ENCODE measurements at places on chromosomes 11 and 22.
A peak's percentile ranks its signal among the peaks of the same experiment; 100 is the strongest.

- DNase-seq: no peak
These were observed 26.2 kb upstream of the SHISAL1 start for GRCh38 chr22:44338906-44339305.

- no peak for DNase-seq
These were observed 79.3 kb downstream of the CTTN start for GRCh38 chr11:70477609-70478008.

DNA sequence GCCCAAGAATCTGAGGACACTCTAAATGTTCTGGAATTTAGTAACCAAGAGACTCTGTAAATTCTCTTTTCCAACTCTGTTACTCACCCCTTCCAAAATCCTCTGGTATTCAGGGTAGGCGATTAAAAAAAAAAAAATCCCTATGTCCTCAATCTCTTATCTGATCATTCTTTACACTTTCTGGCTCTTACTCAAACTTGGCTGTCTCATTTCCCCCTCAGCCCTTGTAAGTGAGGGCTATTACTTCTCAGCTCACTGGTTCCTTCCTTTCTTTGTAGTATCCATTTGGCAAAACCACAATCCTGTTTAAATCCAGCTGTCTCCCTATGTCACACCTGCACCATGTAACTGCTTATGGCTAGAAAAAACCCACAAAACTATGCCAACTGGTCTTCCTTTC is 12.7 kb upstream of the MSANTD2 start:
- no peak for DNase-seq

GRCh38 chr22:30667107-30667493 is 575 bp downstream of the DUSP18 start:
- DNase-seq: peak; percentile 25

GRCh38 chr11:78223320-78223954 is 34.7 kb downstream of the USP35 start:
- DNase-seq: no peak

DNA sequence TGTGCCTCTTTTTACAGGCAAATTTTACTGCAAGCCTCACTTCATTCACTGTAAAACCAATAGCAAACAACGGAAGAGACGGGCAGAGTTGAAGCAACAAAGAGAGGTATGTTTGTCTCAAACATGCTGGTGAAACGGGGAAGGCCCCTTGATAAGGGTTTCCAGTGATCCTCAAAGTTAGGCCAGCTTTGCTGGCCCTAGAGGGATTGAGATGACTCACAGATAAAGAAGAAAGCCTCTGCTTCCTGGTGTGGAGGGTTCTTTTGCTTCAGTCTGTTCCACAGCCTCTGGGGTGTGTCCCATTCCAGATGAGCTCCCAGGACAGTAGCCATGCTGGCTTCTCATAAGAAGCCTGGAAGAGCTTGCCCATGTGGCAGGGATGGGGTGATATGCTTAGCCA is 118.9 kb upstream of the PARVA start:
- DNase-seq: no peak

GRCh38 chr11:47239852-47240251 is 8.8 kb downstream of the ACP2 start:
- DNase-seq: no peak

GRCh38 chr11:73752216-73752867 is 8.5 kb downstream of the RAB6A start:
- DNase-seq: no peak

GRCh38 chr11:125941619-125942611 is 3.9 kb upstream of the VSIG10L2 start:
- DNase-seq: peak; percentile 19

GRCh38 chr11:15650105-15650938 is 535.6 kb downstream of the INSC start:
- peak; percentile 49 for DNase-seq

GRCh38 chr22:19103880-19104821 is 18.1 kb downstream of the DGCR2 start:
- no peak for DNase-seq

- DNase-seq: no peak
These were observed 15.8 kb downstream of the PHLDB1 start for GRCh38 chr11:118623269-118623655.

DNA sequence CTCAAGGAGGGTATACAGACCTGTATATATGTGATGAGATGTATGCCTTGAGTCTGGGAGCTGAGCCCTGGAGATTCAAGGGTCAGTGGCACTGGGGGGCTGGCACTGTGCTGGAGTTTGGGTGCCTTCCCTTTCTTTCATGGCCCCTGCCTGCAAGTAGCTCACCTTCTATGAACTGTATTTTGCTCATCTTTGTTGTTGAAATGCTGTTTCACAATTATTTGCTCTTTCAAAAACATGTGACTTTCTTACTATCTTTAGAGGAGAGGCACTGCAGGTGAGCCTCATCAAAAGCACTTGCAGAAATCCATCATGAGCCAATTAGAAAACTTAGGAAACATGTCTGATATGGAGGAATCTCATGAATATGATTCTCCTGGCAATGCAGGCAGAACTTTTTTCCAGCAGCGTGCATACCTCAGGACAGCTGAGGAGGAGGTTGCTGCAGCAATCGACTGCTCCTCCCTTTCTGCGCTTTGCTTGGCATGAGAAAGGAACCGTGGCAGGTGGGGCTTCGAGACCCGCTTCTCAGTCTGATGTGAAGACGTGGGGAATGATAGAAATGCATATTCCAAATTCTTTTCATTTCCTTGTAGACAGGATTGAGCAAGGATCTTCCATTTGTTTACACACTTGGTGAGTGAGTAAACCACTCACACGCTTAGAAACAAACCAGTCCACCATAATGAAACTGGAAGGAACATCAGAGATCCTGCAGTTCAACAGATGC is 178.4 kb upstream of the E2F8 start:
- DNase-seq: no peak

- no peak for DNase-seq
These were observed 6.8 kb downstream of the ST14 start for GRCh38 chr11:130166457-130166784.

DNA sequence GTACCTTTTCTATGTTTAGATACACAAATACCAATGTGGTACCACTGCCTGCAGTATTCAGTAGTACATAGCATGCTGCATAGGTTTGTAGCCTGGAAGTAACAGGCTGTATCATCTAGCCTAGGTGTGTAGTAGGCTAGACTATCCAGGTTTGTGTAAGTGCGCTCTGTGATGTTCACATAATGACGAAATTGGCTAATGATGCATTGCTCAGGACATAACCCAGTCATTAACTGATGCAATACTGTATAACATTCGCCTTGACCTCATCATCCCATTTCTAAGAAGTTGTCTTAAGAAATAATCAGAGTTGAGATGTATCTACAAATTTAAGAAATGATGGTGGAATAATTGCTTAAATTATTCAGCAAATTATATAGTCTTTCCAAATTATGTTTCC is 116.0 kb upstream of the TIMP3 start:
- DNase-seq: no peak

DNA sequence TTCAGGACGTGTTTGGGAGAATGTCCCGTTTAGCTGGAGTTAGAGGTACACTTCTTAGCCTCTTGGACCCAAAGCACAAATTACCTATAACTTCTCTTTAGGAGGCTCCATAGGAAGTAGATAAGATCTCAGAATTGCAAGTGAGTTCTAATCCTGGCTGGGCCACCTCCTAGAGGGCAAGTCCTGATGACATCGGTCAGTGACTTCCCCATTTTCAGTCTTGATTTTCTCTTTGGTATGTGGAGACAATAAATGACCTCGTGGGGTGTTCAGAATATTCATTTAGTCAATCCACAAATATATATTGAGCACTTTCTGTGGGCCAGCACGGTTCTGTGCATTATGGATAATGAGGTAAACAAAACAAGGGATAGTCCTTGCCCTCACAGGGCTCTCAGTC is 208.6 kb downstream of the CWF19L2 start:
- no peak for DNase-seq

DNA sequence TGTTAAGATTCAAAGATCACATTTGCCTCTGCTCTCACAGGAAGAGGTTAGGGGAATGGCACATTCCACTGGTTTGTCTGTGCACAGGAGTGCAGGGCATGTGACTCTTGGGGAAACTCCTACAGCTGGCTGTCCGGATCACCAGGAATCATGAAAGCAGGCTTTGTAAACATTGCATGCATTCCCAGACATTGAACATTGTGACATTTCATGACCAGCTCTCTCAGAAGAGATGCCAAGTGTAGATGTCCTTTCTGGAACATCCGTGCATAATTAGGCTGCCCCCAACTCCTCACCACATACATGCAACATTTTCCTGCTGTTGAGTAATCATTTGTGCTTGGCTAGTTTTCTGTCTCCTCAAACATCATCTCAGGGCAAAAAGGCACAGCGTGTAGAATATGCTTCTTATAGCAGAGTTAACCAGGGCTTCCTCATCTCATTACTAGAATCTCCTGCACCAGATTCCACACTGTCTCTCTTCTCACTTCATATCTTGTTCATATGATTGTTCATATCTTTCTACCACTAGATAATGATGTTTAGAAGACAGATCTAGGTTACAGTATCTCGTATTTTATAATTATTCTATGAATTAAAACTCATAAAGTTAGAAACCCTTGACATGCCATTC is 694.7 kb downstream of the NTM start:
- no peak for DNase-seq

- no peak for DNase-seq
These were observed 127.7 kb downstream of the ADAMTS15 start for GRCh38 chr11:130576146-130576545.

GRCh38 chr22:23376256-23376655 is 195.9 kb downstream of the BCR start:
- no peak for DNase-seq
